ENCODE measurements at places on chromosomes 5 and 9. TPM values are rescaled to one million over a fixed set of nuclear protein-coding genes. Genes with fewer than 3 reads are reported as not detected.

GRCh38 chr5:80960531-80961375, 590 bp downstream of the RASGRF2 start:
- no peak for DNase-seq

Gene CAST
- 86.3 TPM for total RNA-seq

Gene MTMR12
- 31.9 TPM for total RNA-seq

- no peak for DNase-seq
These were observed 7.8 kb downstream of the LIX1 start for GRCh38 chr5:97134634-97135033.

GRCh38 chr5:78576376-78576775, 72.2 kb downstream of the LHFPL2 start:
- DNase-seq, result no peak

Gene TMEM215
- total RNA-seq, result not detected

- DNase-seq, result no peak
These were observed 243.6 kb downstream of the FANCC start for GRCh38 chr9:95073918-95074317.

DNA sequence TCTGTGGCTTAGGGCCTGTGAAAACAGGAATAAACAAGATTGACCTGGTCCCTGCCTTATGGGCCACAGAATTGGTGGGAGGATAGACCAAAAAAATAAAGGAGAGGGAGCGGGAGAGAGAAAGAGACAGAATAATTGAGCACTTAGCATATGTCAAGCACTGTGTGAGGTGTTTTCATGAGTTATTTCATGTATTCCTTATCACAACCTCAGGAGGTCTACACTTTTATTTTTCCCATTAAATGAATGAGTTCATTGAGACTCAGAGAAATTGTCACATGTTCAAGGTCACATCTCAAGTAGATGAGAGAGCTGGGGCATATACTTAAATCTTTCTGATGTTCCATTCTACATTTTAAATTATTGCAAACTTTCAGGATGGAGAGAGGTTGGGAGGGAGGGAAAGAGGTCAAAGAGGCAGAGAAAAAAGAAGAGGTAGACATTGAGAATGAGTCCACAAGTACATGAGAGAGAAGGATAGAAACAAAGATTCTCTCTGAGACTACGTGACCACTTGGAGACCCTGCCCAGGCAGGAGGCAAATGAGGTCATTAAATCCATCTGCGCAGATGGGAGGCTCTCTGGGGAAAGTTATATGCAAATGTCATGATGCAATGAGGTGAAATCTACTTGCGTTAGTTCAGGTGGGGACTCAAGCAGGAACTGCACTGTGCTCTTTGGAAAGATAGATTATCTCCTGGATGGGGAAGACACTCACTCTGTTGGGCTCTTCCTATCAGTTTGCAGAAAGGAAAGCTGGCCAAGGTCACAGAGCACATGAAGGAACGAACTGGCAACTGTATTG, 241.5 kb downstream of the PAPPA start:
- no peak for DNase-seq

DNA sequence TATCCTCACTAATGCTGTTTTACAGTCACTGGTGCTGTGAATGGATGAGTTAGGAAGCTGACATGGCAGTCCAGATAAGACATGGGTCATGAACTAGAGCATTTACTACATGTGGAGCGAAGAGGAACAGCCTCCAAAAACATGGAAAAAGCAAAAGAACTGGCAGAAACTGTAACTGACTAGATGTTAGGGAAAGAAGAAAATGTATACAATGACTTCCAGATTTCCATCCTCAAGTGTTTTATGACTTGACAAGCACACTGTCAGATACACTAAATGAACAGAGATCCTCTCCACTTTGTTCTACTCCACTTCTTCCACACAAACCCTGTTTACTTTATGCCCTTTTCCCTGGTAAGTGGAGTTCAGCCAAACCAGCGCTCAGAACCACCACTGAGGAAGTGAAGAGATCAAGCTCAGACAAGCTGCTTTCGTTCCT, 11.5 kb downstream of the HMGCS1 start:
- no peak for DNase-seq

Gene RAB14
- 73.8 TPM for total RNA-seq

DNA sequence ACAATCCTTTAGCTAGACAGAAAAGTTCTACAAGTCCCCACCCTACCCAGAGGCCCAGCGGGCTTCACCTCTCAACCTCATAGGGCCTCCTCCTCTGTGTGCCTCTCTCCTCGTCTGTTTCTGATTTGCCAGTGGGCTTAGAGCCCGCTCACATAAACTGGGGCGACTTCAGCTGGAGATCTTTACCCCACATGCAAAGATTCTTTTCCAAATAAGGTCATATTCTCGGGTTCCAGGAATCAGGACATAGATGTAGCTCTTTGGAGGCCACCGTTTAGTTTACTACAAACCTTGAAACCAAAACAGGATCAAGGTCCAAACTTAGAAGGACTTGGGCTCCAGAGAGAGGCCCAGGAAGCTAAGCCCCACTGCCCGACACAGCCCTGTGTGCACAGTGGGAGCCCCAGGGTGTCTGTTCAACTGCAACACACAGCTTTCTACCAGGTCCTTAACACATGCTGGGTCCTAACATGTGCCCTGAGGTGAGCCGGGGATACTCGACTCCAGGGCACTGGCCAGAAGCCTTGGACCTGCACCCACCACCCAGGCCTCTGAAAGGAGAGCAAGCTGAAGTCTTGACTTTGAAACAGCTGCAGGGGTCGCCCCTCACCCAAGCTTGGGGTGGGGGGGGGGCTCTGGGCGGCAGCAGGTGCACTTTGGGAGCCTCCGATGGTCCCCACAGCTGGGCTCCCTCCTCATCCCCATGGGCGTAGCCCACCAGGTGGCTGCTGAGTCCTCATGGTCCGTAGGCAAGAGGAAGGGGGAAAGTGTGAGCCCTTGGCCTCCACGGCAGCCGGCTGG, 26.8 kb upstream of the SLC12A7 start:
- DNase-seq, result no peak

DNA sequence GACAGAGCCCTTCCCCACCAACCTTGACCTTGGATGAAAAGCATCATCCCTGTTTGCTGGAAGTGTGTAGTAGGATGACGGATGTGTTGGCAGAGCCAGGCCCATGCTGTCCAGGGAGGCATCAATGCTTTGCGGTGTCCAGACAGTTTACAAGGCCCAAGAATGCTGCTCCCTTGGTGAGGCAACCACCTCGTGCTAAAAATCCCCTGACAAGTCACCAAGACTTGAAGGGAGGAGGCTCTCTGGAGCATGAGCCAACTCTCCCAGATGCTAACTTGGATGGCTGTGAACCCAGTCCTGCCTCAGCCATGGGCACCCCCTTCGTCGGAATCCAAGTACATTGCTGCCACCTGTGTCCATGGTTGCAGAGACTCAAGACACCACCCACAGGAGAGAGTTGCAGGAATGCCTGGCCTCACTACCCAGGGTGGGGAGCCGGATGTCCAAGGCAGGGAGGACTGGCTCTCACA, 9.5 kb upstream of the NKD2 start:
- DNase-seq, result no peak

DNA sequence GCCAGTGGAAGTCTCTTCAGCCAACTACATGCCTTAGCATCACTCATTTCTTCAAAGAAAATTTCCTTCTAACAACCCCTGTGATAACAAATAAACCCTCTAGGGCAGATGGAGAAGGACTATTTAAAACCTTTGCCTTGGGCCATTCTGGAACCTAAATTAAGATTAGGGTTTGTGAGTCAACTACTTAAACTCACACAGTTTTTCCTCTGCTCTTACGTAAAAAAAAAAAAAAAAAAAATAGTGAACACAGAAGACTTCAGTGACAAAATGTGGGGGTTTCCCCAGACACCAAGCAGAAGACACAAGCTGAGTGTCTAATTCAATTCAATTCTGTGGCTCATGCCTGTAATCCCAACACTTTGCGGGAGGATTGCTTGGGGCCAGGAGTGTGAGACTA, 65.8 kb upstream of the ERCC6L2 start:
- no peak for DNase-seq

- DNase-seq, result no peak
These were observed 1016.3 kb upstream of the SEMA6A start for GRCh38 chr5:117590944-117591343.

GRCh38 chr9:95820074-95820473, 55.4 kb upstream of the ERCC6L2 start:
- no peak for DNase-seq

- no peak for DNase-seq
These were observed 24.2 kb downstream of the ABO start for GRCh38 chr9:133250741-133251170.

Gene F2RL1
- not detected for total RNA-seq

DNA sequence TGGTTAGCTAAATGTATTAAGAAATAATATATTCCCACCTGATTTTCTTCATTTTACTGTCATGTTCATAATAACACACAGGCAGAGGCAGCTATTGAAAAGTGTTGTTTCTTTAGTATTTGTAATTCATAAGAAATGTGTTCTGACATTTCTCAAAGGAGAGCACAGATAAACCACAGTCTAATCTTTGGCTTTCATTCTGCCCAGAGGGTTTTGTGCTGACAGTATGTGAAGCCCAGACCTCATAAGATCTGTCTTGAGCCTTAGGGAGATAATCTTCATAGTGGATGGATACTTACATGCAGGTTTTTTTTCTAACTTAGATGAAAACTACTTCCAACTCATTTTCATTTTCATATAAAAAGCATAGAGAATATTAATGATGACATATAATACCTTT, 206.1 kb downstream of the CHSY3 start:
- DNase-seq, result no peak

Gene TMED9
- 177 TPM for total RNA-seq

GRCh38 chr5:5141339-5141599, 1.1 kb downstream of the ADAMTS16 start:
- DNase-seq, result no peak

GRCh38 chr5:88803309-88803708, 79.7 kb downstream of the MEF2C start:
- DNase-seq, result no peak

DNA sequence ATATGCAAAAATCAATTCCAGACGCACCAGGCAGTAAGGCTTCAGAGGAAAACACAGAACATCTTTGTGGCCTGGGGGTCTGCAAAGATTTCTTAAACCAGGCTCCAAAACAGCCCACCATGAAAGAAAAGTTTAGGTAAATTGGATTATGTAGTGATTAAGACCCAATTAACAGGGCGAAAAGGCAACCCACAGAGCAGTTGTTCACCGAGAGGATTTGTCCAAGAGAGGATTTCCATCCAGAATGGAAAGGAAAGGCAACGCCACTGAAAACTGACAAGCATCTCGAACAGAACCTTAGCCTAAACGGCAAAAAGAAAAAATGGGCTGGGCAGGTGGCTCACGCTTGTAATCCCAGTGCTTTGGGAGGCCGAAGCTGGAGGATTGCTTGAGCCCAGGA, 37.4 kb downstream of the GLT6D1 start:
- peak; percentile 23 for DNase-seq

Gene NPM1
- total RNA-seq, result 1,349 TPM

Gene RANBP3L
- total RNA-seq, result not detected

DNA sequence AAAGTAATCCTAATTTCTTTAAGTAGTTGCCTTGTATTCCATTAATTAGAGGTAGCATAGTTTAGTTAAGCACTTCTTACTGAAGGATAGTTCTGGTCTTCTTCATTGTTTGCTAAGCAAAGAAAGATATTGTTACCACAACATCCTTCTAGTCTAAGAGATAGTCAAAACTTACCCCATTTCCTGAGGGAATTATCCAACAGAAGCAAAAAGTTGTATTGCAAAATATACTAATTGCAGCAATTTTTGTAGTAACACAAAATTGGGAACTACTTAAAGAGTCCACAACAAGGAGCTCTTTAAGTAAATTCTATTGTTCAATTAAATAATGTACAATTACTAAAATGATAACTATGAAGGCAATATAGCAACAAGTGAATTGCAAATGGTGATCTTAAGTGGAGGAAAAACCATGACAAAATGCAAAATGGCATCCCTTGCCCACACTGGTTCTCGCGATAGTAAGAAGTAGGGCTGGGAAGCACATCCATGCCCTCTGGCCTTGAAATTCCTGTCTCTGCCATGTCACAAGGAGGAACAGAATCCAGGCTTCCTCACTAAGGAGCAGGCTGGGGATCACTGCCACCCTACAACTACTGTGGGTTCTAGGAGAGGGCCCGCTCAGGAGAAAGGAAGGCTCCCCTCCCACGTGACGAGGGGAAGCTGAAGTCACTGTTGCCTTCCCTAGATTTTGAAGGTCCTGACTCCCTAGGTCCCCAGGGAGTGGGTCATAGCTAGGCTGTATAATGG, 23.3 kb upstream of the MEGF9 start:
- DNase-seq, result no peak

Gene ZNF189
- total RNA-seq, result 11.1 TPM

- DNase-seq, result no peak
These were observed at the start of gene BASP1 for GRCh38 chr5:17217493-17218352. TSS of gene BASP1 (plus strand) at chr5:17217631. CDS start at chr5:17275217, 57,586 bp downstream.

Gene PRKACG
- total RNA-seq, result not detected
